DMS79 treated with DMSO at 0.1 percent for 48 hours (cell line): ENCODE measurements at places on chromosomes 4 and X.

DNA sequence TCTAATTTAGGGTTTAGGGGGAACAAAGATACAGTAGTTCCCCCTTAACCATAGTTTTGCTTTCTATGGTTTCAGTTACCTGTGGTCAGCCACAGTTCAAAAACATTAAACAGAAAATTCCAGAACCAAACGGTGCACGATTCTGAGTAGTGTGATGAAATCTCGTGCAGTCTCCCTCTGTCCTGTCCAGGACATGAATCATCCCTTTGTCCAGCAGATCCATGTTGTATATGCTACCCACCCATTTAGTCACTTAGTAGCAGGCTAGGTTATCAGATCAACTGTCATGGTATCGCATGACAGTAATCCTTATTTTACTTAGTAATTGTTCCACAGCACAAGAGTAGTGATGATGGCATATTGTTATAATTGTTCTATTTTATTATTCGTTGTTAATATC lies 556.1 kb downstream of the IL1RAPL1 start:
- DNase-seq = no peak

GRCh38 chrX:38055170-38055847 lies 49.0 kb downstream of the SYTL5 start:
- DNase-seq = no peak

GRCh38 chr4:70666369-70666768 lies at the start of gene JCHAIN:
Gene JCHAIN (minus strand): TSS chr4:70666508. CDS start chr4:70666490, 18 bp downstream.
- no peak for DNase-seq

GRCh38 chr4:4695497-4695896 lies 153.6 kb upstream of the STX18 start:
- DNase-seq = no peak

DNA sequence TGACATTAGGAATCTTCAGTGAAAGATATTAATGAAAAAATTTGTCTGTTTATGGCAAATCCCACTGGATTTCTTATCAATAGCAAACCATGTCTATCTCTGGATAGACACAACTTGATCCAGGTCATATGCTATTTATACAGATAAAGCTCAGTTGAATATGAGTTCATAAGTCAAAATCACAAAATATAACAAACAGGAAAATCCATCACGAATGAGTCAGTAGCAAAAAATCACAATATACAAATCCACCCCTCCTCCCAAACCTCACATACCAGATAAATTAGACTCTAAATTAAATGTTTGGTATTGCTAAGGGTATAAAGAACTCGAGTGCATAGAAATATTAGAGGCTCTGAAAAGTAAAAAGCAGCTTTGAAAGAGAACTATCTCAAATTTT lies 420.5 kb downstream of the TLL1 start:
- no peak for DNase-seq

GRCh38 chr4:167939863-167940616 lies 152.3 kb upstream of the ANXA10 start:
- DNase-seq = no peak

GRCh38 chrX:108070891-108071290 lies 20.5 kb downstream of the PSMD10 start:
- DNase-seq = no peak

- no peak for DNase-seq
Observed at GRCh38 chrX:141945426-141945825, 41.7 kb downstream of the MAGEC1 start.

DNA sequence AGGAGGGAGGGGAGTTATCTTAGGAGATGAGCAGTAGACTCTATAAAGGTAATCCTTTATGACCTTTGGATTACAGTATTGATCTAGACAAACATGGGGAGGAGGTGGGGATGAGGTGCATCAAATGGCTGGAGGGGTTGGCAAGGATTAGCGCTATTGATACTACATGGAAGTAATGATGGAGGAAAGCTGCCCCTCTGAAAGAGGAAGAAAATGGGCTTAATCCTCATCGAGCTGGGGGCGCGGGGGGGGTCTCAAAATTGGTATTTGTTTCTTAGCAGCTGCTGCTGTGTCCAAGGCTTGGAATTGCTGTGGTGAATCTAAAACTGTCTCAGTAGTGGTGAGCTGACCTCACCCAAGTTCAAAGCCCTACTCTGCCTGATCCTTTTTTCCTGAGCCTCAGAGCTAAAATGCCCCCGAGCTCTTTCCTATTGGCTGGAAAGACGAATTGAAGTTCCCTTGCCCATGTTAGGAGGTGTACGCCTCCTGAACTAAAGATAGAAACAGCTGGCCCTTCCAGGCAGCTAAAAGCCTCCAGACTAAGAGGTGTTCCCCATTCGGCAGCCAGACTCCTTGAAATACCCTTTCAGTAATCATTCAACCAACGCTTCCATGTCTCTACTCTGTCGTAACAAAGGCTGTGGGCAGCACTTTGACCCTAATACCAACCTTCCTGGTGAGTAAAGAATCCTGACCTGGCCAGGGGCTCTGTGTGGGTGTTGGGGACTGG lies at the start of gene ITGB1BP2:
Gene ITGB1BP2 (plus strand): TSS at position 556 of the 730 bp plus-strand sequence. CDS start 57 bp downstream, at position 613.
- no peak for DNase-seq

DNA sequence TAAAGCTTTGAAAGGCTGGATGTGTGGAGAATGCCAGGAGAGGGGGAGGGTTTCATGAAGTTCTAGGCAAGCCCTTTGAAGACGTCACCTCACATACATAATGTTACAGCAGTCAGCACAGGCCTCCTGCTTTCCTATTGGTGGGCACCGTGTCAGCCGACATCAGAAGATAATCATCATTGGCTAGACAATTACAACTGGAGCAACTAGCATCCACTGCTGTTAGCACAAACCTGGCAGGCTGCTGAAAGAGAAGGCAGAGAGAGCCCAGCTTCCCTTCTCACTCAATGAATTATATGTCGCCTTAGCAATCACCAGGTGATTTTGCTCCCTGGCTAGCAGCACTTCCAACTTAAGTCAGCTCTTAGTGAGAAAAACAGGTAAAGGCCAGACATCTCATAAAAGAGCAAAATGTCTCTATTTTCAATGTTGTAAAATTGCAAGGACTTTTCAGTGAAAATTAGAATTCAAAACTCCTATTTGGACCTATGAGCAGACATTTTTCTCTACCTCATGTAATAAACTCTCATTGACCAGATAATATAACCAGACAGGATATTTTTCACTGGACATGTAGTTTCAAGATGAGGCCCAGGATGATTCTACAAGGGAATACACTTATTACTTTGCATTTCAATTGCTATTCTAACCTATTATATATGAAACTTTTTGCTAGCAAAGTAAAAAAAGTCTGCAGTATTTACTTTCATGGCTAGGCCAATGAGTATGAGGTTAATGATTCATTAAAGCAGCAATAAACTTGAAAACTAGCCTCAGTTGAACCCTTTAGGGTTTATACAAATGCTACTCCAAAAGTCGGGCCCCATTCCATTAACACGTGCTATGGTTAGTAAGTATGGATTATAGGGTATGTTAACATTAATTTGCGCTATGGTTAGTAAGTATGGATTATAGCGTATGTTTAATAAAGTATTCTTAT lies 4.3 kb downstream of the ELOVL6 start:
- no peak for DNase-seq

GRCh38 chr4:6548201-6548881 lies 26.6 kb upstream of the MAN2B2 start:
- peak; percentile 10 for DNase-seq

DNA sequence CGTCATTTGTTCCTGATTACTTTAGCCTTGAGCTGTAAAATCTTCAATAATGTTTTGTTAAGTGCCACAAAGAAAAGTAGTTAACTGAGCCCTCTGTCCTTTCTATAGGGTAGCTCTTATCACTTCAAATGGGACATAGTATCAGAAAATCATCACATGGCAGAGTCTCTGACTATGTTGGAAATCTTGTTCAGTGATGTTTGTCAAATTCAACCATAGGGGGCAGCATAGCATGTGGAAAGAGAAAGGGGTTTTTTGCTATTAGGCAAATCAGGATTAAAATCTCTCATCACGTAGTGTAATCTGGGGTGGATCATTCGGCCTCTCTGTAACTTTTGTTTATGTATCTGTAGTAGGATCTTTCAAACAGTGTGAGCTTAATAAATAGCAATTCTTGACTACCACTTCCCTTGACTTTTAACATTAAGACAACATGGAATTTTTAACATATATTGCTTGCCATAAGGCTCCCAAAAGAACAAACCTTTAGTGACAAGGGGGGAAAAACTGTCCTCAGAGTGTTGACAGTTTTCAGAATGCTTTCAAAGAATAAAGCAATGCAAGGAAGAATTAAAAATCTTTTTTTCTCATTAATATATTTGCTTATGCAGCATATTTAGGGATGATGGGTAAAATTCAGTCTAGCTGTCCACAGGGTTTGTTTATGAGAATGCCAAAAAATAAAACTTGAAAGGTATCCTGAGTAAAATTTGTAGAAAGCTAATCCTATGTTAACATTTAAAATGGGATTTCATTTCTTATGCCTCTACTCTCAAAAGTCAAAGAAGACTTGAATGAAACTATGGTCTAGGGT lies 127.2 kb downstream of the FBXW7 start:
- DNase-seq = no peak

GRCh38 chr4:77848508-77848907 lies 14.1 kb upstream of the MRPL1 start:
- no peak for DNase-seq

- DNase-seq = no peak
Observed at GRCh38 chrX:72258174-72258573, 18.9 kb downstream of the RPS4X start.

- no peak for DNase-seq
Observed at GRCh38 chr4:116005037-116005805, 891.8 kb upstream of the NDST4 start.

DNA sequence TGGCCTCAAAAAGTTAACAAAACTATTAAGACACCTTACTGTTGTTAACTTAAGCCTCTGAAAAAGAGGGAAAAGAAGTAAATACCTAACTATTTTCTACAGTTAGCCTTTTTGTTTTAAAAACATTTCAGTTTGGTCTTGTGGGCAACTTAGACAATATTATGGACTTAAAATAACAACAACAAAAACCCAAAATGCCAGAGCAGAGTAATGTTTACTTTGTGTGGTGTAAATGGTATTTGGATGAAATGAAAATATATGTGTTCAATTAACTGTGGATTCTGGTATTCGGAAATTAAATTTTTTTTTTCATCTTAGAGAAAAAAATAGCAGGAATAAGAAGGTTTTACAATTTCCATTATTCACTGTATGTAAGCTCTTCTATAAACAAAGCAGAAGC lies 79.6 kb upstream of the NPNT start:
- no peak for DNase-seq

- DNase-seq = no peak
Observed at GRCh38 chr4:188282471-188283232, 143.4 kb downstream of the TRIML1 start.

DNA sequence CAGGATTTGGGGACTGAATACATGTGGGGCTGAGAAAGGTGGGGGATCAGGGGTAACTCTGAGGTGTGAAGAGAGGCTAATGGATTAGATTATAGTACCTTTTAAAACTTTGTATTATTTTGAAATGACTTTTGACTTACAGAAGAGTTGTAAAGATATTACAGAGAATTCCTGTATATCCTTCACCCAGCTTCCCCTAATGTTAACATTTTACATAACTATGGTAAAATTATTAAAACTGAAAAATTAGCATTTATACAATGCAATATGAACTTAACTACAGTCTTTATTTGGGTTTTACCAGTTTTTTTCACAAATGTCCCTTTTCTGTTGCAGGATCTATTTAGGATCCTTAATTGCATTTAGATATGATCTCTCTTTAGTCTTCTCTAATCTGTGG lies 57.4 kb downstream of the TMEM164 start:
- DNase-seq = no peak

GRCh38 chrX:10325611-10326010 lies 168.8 kb downstream of the CLCN4 start:
- DNase-seq = no peak

DNA sequence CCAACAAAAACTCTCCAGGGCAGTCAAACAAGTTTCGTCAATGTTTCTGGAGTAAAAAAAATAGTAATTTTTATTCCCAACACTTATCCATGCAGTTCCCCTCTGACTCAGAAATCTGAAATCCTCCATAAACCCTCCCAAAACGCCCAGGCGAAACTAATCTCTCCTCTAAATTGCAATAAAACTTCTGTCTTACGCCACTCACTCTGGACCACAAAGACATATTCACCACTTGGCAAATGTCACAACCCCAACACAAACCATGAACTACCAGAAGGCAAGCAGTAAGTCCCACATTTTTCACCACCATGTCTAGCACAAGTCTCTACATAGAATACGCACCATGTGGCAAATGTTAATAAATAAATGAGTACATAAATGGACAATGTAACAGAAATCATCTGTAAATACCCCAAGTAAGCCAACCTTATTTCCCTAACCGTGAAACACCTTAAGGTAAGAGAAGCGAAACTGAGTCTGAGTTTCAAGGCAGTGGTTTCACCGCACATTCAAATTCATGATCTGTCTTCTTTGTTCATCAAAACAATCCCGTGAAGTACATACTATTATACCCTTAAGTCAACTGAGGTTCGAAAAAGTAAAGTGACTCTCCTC lies 1.6 kb downstream of the PAPSS1 start:
- no peak for DNase-seq

DNA sequence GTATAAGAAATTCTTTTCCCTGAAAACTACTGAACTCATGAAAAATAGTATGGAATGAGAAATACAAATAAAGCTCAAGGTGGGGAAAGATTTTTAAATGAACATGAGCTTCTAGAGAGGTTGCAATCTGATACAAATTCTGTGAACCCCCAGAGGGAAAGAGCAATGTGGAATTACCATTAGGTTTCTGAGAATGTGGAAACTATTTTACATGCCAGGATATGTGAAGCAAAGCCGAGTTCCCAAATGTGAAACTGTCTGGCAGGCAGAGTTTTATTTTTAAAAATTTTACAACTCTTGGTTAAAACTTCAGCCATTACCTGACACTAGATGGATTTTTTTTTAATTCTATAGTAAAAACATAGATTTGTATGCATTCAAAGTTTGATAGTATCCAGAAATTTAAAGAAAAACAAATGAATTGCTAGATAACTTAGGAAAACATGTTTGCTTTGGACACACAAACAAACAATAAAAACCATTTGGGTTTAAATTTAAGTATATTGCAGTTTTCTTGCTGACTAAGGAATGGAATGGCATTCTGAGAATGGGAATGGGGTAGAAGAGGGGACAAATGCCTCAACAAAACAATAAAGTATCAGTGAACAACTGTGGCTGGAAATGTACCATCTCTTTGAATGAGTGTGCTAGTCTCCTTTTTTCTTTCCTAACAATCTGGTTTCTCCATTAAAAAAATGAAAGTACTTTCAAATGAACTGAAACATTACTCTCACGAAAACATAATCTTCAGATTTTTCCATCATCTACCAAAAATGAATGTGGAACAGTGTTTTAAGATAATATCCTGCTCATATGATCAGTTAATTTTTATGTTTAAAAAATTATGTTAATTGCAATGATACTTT lies 99.6 kb downstream of the PCDH18 start:
- DNase-seq = no peak
